Forelimb muscle (tissue), 1 donor: ENCODE measurements at places on chromosomes 13 and 19. TPM values are rescaled to one million over a fixed set of nuclear protein-coding genes. Genes with fewer than 3 reads are reported as not detected.

The KIR2DL1 gene
- polyA plus RNA-seq = not detected

The ZFP36 gene
- 36.5 TPM for polyA plus RNA-seq

DNA sequence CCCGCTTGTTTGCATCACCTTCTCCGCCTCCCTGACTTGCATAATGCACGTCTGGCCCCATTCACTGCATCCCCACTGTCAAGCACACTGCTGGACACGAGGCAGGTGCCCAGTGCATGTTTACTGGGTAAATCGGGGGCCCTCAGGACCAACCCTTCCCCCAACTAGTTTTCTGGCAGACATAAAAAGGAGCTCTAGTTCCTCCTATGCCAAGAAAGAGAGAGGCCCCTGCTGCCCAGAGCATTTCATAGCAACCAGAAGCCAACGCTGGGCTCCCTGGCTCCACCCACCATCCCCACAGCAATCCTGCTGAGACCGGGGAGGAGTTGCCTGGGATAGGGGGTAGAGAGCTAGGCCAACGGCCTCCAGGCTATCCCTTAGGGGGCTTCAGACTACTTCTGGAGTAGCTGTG is 23.2 kb downstream of the ANKRD27 start:
- DNase-seq = no peak

DNA sequence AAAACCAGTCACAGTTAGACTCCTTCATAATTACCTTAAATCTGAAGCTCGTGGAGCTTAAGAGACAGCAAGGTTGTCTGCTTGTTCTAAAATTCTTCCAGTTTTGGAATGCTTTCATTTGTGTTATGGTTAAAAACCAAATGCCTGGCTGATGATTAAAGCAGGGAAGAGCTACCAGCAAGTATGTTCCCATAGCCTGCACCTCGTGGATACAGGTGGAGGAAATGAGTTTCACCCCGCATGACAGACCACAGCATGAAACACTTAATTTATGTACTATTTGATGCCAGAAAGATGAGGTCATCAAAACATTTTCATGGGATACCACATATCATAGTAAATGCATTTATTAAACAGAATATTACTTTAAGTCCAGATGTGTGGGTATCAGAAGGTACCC is 416 bp upstream of the DOCK9 start:
- no peak for DNase-seq

The PSG6 gene
- 0.16 TPM for polyA plus RNA-seq

The GIPR gene
- polyA plus RNA-seq = 0.15 TPM

The TIMM50 gene
- 49.2 TPM for polyA plus RNA-seq

GRCh38 chr19:2609389-2610116 is 92.9 kb downstream of the GNG7 start:
- no peak for DNase-seq

DNA sequence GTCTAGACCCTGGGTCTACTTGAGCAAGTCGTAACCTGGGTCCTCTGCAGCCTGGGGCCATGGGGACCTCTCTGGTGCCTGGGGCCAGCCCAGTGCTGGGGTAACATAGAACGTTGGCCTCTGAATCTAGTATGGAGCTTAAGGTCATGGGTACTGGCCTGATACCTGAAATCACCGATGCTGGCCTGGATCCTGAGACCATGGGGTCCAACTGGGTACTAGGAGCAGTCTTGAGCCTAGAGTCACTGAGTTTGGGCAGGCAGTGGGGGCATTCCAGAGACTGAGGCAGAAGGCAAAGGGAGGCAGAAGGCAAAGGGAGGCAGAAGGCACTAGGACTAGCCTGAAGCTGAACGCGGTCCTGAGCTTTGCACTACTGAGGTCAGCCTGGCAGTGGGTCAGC is 1121.1 kb upstream of the PRR20A start:
- no peak for DNase-seq

DNA sequence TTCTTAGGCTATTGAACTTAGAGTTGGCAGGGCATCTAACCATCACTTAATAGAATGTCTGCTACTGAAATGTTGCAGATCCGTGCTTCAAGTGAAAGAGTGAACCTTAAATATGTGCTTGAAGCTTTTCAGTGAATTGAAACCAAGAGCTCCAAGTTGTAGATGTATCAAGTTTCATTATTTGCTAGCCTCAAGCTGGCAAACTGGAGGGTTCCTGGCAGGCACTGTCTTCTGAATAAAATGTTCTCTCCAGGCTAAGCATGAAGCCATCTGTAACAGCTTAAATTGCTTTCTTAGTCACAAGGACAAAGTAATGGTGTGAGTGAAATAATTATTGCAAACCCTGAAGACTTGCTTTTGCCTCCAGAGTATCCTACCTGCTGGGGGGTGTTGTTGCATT is 415.0 kb upstream of the SPRY2 start:
- no peak for DNase-seq

GRCh38 chr19:2254064-2254872 is 1.9 kb downstream of the JSRP1 start:
- no peak for DNase-seq

DNA sequence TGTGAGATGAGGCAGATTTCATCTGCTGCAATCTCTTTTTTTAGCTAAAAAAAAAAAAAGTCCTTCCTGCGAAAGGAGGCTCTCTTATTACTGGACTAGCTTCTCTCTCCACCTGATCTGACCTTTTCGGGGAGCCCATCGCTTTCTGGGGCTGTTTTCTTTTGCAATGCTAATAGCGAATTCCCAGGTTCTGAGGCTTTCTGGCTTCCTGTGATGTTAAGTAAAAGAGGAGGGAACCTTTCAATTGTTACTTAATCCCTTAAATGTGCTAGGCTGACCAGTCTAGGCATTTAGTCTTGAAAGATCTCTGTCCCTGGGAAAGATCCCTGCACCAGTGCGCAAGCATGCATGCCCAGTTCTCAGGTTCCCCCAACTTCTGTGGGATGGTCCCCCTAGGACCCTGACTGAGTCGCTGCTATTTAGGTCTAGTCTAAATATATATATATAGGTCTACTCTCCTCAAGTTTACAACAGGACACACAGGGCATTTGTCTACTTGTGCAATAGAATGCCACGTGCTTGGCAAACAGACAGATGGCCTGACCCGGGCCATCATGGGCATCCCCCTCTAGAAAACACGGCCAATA is 224.7 kb downstream of the ZNF536 start:
- DNase-seq = no peak

The FCGBP gene
- 5.6 TPM for polyA plus RNA-seq

GRCh38 chr13:113489171-113489548 is 1.4 kb downstream of the DCUN1D2 start:
- DNase-seq = no peak

- DNase-seq = no peak
These were observed 57.2 kb downstream of the SOX1 start for GRCh38 chr13:112124141-112124540.

- no peak for DNase-seq
These were observed 32.8 kb downstream of the TINCR start for GRCh38 chr19:5534787-5535586.

The SLC25A41 gene
- 0.23 TPM for polyA plus RNA-seq

The KLK15 gene
- polyA plus RNA-seq = not detected

The RNF113B gene
- polyA plus RNA-seq = not detected

GRCh38 chr19:18304458-18305310 is 18.2 kb downstream of the LSM4 start:
- no peak for DNase-seq

DNA sequence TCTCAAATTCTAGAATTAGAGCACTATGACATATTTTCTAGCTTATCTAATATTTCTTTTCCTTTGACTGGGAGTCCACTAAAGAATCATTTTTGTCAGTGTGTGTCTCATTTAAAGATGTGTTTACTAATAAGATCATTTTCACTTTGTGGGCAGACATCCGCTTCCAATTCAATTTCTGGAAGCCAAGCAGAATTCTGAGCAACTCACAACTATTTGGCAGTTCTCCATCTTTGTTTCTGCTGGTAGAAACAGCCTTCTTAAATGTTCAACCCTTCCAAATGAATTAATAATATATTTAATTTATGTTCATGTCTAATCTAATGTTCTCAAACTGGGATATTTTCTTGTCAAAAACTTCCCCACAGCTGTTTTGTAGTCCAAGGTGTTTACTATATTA is 411.8 kb downstream of the KCTD12 start:
- no peak for DNase-seq

The FFAR2 gene
- 0.09 TPM for polyA plus RNA-seq

GRCh38 chr19:14325863-14326262 is 55.4 kb upstream of the ADGRE5 start:
- no peak for DNase-seq

The CERS1 gene
- 40.8 TPM for polyA plus RNA-seq

The FCHO1 gene
- 0.83 TPM for polyA plus RNA-seq

The KATNAL1 gene
- 13.2 TPM for polyA plus RNA-seq

- no peak for DNase-seq
These were observed 2.7 kb upstream of the ACP5 start for GRCh38 chr19:11580116-11580515.

DNA sequence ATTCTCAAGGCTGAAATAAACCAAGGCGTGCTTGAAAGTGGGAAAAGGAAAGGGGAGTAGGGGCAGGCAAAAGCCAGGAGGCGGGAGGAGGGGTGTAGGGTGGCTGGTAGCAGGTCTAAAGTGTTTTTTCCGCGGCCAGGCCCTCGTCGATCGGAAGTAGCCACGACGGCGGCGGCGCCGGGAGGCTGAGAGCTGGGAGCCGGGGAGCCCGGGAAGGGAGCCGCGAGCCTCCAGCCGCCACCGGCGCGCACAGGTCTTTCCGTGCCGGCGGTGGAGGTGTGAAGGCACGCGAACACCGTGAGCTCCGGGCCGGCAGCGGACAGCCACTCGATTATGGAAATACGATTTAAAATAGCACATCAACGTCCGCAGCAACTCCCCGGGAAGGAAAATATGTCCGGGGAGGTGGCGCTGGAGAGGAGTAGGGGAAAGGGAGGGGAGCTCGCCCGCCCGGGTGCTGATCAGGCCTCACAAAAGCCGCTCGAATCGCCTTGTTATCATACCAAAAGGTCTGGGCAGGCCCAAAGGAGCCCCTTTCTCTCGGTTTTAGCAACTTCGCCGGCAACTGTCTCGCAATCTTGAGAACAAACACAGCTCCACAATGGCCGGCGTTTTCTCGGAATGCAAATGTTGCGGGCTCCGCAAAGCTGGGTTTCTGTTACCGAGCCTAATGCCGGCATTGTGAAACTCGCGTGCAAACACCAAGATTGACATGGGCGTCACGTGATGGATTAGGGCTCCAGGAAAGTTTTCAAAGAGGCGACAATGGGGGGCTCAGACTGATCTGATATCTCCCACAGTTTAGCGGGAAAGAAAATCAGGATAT is 2.9 kb upstream of the PCDH8 start:
- no peak for DNase-seq

- no peak for DNase-seq
These were observed 175.2 kb downstream of the ENOX1 start for GRCh38 chr13:43611281-43612273.

- DNase-seq = no peak
These were observed 3.8 kb upstream of the ABCA7 start for GRCh38 chr19:1035998-1036621.

GRCh38 chr13:108020027-108020426 is 195.3 kb downstream of the LIG4 start:
- no peak for DNase-seq

DNA sequence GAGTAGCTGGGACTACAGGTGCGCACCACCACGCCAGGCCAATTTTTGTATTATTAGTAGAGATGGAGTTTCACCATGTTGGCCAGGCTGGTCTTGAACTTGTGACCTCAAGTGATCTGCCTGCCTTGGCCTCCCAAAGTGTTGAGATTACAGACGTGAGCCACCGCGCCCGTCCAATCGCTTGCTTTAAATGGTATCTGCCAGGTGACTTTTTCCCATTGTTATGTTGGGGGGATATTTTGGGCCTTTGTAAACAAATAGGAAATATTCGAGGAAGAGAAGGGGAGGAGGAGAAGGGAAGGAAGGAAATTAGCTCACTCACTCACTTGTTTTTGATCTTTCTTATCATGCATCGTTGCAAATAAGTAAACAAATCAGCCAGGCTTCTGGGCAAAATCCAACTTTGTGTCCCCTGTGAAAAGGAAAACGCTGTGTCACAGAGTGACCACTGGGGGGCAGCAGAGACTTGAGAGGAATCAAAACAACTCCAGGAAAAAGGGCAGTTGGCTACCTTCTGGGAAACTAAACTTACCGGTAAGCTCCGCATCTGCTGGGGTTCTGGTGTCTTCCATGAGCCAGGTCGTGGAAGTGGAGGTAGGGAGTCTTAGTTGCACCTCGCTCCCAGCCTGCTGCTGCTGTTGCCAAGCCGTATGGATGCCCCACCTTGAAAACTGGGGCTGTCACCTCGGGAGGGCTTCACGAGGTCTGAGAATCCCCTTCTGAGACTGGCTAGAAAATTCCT is 9.3 kb upstream of the RANBP3 start:
- DNase-seq = peak; percentile 68

DNA sequence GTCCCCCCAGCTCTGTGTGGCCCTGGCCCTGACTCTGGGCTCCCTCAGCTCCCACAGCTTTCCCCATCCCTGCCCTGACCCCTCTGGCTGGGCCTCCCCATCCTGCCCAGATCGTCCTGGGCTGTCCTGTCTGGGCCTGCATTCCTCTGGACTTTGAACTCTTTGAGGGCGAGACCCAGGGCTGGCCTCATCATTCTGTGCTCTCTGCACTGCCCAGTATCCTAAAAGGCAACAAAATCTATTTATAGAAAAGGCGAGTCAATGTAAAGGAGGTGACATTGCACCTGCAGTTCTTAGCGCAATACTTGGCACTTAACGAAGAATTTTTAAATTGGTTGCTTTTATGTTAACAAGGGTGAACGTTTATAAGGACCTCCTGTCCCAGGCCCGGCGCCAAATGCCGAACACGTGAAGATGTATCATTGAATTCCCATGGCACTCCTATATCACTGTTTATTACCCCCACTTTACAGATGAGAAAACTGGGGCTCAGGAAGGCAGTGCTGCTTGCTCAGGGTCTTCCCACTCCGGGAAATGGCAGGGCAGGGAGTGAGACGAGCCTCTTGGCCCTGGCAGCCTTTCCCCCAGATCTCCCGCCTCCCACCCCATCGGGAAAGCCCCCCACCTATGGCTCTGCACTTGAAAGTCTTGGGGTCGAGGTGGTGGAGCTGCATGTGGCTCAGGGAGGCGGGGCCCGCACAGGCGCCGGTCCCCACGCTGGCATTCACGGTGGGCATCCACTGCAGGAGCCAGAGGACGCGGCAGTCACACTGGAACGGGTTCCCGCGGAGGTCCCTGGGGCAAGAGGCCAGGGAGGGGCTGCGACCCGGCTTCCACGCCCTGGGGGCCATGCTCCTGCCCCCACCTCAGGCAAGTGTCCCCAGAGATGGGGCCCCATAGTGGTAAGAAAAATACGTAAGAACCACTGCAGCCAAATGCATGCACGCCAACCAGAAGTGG is 3.8 kb downstream of the LGI4 start:
- no peak for DNase-seq

- no peak for DNase-seq
These were observed 257.8 kb downstream of the FOXO1 start for GRCh38 chr13:40408602-40409001.

DNA sequence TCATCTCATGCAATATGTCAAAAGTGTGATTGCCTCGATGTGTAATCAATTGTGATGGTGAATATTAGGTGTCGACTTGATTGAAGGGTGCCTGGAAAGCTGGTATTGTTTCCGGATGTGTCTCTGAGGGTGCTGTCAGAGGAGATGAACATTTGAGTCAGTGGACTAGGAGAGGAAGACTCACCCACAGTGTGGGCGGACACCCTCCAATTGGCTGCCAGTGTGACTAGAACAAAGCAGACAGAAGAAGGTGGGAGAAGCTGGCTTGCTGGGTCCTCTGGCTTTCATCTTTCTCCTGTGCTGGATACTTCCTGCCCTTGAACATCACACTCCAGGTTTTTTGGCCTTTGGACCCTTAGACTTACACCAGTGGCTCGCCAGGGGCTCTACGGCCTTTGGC is 15.5 kb upstream of the CABP5 start:
- no peak for DNase-seq

The ZNF66 gene
- 1.8 TPM for polyA plus RNA-seq
